ENCODE measurements at places on chromosomes 6 and 20.

- DNase-seq: no peak
Observed at GRCh38 chr6:113599444-113599843, 257.7 kb upstream of the MARCKS start.

DNA sequence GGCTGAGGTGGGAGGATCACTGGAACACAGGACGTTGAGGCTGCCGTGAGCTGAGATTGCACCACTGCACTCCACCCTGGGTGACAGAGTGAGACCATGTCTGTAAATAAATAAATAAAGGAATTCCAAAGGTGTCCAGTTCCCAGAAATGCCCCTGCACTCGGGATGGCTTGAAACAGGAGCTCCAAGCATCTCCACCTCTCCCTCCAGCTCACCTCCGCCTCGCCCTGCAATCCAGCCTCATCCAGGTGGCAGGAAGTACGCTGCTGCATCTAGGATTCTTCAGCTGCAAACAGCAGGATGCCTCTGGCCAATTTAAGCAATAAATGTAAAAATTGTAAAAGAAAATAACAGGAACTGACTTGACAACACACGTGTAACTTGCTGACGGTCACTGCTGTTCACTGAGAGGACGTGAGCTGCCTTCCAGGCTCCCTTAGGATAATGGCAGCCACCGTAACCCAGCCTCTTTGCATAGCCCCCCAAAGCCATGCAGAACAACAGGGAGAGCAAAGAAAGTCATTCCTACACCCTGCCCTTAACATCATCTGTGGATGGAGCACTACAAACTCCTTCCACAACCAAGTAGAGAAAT, 11.4 kb upstream of the GRM4 start:
- peak; percentile 39 for DNase-seq

- DNase-seq: no peak
Observed at GRCh38 chr6:47275640-47276039, 34.1 kb downstream of the TNFRSF21 start.

GRCh38 chr20:12014276-12014675, 96.6 kb downstream of the BTBD3 start:
- DNase-seq: no peak

GRCh38 chr20:48098866-48099265, 313.6 kb upstream of the SULF2 start:
- DNase-seq: peak; percentile 2

DNA sequence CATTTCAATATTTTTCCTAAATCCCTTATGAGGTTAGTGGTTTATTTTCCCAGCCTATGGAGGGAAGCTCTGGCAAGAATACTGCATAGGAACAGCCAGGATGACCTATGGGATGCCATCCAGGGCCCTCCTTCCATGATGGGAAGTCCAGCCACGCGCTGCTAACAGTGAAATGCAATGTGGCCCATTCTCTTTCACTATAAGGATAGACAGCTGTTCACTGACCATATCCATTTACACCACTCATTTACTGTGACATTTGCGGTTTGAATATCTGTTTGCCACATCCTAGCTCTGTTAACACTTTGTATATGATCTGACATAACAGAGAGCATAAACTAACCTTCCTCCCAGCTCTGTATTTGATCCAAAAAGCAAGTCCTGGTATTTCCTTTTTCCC, 471.7 kb downstream of the CBLN4 start:
- DNase-seq: no peak

- no peak for DNase-seq
Observed at GRCh38 chr20:56735084-56735642, 106.1 kb downstream of the TFAP2C start.

DNA sequence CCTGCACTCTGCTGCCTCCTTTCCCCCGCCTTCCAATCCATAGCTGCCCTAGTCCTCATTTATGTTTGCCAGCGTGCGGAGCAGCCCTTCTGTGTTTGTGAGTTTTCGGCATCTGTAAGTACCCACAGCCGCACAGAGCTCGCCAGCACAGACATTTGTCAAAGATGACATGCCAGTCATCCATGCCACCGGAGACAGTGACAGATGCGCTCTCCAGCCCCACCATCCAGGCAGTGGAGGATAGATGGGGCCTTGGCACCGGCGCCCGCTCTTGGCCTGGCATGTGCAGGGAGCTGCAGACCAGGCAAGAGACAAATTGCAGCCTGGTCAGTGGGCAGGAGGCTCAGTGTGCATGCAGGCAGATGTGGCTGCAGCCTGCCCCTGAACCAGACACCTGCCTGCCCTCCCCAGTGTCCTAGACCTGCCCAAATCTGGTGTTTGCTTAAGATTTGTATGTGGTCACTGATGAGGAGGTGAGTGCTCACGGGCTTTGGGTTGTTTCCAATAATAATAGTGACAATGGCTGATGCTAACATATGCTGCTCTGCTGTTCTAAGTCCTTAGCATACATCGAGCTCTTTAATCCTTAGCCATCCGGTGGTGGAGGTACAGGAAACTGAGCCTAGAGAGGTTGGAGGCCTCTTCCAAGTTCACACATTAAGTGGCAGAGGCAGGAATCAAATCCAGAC, 78.1 kb downstream of the UNC5CL start:
- no peak for DNase-seq

Measured in upper lobe of right lung (tissue), 1 donor.